ENCODE measurements at places on chromosomes 5 and 9.

GRCh38 chr5:177320879-177321278 is 9.2 kb upstream of the MXD3 start:
- DNase-seq: no peak

GRCh38 chr9:20786807-20787206 is 102.7 kb downstream of the FOCAD start:
- peak; percentile 51 for DNase-seq

- DNase-seq: no peak
Observed at GRCh38 chr5:96329886-96330529, 103.0 kb downstream of the PCSK1 start.

DNA sequence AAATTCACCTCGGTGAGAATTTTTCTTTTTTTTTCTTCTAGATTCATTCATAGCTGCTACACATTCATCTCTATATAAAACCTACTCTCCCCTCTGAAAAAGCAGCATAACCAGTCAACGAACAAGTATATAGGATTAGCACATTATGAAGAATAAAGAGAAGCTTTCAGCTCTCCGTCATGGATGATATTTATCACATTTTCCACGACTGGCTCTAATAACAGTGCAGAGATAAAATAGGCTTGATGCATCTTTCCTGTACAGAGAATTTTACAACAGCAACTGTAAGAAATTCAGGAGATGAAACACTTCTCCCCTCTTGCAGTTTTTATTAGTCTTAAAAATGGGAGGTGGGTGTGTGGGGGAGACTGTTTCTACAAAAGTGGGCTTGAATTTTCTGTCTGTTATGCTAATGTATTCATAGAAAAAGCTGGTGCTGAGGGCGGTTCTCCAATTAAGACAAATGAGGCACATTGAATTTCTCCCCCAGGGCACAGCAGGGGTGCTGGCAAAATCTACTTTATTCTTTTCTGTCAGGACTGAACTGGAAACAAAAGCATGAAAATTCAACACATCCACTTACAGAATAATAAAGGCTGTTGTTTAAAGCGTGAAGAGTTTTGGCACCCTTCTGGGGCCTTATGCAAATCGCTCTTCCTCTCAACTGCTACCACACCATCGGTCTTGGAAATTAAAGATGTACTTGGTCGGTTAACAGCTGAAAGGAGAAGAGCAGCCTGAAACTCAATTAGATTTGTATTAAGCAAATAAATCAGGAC is 233.9 kb upstream of the ZNF608 start:
- DNase-seq: peak; percentile 52

GRCh38 chr5:179906294-179906794 is 1.4 kb downstream of the TBC1D9B start:
- no peak for DNase-seq

DNA sequence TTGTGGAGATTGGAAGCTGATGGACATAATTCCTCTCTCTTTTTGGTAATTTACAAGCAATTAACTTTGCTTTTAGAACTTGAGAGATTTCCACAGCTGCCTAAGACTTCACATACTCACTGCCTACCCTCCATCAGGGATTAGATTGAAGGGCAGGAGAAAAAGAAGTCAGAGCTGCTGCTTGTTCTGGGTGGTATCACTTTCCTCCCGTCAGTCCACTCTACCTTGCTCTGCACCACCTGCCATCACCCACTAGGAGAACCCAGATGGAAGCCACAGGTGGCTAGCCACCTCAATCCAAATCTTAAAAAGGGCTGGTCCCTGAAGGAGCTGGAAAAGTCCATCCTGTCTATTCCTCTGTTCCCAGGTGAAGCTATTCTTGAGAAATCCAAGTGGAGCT is 10.5 kb downstream of the IRF1 start:
- no peak for DNase-seq

GRCh38 chr5:34531751-34532360 is 124.3 kb upstream of the RAI14 start:
- no peak for DNase-seq

GRCh38 chr5:56759521-56760216 is 55.7 kb upstream of the MAP3K1 start:
- DNase-seq: no peak

GRCh38 chr9:121510766-121511550 is 11.3 kb upstream of the GGTA1 start:
- DNase-seq: no peak

DNA sequence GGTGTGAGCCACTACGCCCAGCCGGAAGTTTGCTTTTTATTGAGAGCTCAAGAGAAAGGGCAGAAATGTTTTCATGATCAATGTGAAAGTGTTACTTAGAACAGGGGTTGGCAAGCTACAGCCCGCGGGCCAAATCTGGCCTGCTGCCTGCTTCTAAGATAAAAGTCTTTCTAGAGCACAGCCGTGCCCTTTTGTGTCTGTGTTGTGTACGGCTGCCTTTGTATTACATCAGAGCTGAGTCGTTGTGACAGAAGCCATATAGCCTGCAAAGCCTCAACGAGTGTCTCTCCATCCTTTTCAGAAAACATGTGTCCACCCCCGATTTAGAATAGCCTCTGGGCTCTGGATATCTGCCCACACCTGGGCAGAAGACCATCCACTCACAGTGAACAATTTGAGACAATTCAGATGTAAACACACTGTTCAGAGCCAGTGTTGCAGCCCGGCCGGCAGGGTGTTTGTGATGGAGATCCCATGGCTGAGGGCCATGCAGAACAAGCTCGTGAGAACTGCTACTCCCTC is 28.8 kb downstream of the AK8 start:
- DNase-seq: no peak

GRCh38 chr9:36207016-36207415 is 16.3 kb downstream of the CLTA start:
- DNase-seq: no peak

- DNase-seq: no peak
Observed at GRCh38 chr5:94223235-94223634, 395.2 kb downstream of the KIAA0825 start.

DNA sequence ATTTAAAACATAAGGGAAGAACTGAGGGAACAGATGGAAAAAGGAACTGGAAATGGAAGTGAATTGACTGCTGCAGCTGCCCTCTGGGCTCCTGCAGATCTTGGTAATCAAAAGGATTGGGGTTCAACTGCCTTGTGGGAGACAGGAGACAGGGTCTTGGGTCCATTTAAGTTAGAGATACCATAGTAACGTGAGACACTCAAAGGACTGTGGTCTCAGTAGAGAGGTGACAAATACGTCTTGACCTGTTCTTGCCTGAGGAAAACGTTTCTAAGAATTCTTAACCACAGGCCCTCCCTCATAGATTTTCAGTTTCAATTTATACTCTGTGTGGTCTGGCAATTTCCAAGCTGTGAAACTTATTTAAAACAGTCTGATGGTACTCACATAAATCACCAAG is 100.8 kb upstream of the DHFR start:
- no peak for DNase-seq

DNA sequence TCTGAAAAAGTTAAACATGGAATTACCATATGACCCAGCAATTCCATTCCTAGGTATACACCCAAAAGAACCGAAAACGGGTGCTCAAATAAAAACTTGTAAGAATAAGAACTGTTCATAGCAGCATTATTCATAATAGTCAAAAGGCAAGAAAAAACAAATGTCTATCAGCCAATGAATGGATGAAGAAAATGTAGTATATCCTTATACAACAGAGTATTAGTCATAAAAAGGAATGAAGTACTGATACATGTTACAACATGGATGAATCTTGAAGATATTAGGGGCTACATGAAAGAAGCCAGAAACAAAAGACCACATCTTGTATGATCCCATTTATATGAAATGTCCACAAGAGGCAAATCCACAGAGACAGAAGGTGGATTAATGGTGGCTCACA is 15.6 kb upstream of the BRD3 start:
- DNase-seq: no peak

- DNase-seq: no peak
Observed at GRCh38 chr5:162939991-162940390, 497.4 kb upstream of the CCNG1 start.

GRCh38 chr9:19551124-19551929 is 142.5 kb downstream of the ACER2 start:
- peak; percentile 89 for DNase-seq

DNA sequence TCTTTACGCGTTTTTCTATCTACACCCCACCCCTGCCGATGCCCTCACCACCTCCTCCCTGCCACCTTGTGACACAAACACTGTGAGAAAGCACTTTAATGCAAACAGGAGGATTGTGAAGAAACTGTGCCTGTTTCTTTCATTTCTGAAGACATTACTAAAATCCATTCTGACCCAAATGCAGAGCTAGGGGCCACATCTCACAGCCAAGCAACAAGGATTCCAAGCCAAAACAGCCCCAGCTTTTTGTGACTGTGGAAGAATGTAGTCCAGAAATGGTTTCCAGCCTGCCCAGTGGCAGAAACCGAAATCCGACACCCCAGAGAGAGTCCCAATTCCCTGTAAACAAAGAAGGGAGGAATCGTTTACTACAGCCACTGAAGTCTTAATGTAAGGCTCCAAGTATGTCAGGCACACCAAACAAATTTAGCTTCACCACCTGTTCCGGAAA is 190.9 kb downstream of the TTC39B start:
- DNase-seq: no peak

DNA sequence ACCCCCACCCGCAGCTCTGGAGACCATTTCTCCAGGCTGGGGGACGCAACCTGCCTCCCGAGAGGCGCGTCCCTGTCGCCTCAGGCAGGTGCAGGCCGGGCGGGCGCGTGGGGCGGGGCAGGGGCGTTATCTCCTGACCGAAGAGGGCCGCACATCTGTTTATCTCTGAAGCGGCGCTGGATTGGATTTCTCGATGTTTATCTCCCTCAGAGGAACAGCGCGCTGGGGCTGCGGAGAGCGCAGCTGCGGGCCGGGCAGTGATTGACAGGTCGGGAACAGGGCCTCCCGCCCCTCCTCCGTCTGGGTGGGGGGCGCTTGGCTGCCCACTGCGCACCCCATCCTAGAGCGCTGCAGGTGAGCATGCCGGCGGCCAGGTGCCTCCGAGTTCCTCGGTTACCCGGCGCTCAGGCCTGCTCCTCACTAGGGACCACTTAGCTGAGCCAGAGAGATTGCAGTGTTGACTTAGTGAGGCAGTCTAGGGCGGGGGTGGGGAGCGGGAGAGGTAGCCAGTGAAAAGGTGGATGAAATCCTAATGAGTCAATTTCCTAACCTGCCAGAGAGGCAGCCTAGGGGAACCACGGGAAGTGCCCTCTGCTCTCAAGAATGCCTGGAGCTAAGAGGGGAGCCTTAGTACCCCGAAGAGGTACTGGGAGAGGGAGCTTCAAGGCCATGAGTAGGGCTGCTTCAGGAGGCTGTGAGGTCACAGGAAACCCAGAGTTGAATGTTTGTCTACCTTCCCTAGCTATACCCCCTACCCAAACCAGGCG is 39.6 kb upstream of the TIFAB start:
- no peak for DNase-seq
